ENCODE measurements at places on chromosomes 12 and 14. TPM values are rescaled to one million over a fixed set of nuclear protein-coding genes. Genes with fewer than 3 reads are reported as not detected.
A peak's percentile ranks its signal among the peaks of the same experiment; 100 is the strongest.

- peak; percentile 40 for DNase-seq
These were observed 209.8 kb upstream of the NUDT4 start for GRCh38 chr12:93167841-93168492.

UNC79 gene
- 0.04 TPM for total RNA-seq

MUCL1 gene
- total RNA-seq = not detected

- DNase-seq = peak; percentile 93
These were observed 52.3 kb downstream of the SLC25A47 start for GRCh38 chr14:100375266-100375962.

DNA sequence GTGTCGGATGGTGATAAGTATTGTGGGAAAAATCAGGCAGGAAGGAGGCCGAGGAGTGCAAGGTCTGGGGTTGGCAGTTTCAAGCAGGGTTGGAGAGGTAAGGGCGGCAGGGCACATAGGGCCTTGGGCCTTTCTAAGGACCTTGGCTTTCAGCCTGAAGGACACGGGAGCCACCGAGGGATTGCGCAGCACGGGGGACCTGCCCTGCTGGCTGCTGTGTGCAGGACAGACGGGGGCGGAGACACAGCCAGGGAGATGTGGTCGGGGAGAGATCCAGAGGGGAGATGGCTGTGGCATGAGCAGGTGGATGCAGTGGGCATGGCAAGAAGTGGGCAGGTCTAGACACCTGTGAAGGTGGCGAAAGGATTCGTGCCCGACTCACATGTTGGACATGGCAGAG lies 14.7 kb downstream of the OTUB2 start:
- DNase-seq = no peak

DNA sequence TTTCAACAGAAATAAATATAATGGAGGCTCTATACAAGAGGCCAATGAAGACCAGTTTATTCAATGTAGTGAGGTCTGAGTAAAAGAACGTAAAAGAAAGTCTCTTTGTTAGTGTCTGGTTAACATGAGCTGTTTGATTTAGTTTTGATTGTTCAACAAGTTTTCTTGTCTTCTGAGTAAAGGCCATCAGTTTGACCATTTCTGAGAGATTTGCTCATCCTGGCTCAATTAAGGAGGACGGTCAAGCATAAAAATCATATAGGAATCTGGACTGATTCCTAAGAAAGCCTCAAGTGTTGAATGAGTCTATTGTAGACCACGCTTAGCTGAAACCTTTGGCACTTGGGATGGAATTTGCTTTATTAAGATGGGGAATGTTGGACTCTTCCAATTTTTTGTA lies 32.5 kb upstream of the FGF23 start:
- DNase-seq = no peak

RIPK3 gene
- 5.4 TPM for total RNA-seq

- DNase-seq = no peak
These were observed 13.3 kb downstream of the INF2 start for GRCh38 chr14:104702673-104703072.

GRCh38 chr12:57753756-57754337 lies 1.1 kb upstream of the MARCHF9 start:
- DNase-seq = no peak

FSCB gene
- total RNA-seq = not detected

ADAM21 gene
- total RNA-seq = 0.24 TPM

- no peak for DNase-seq
These were observed 190.9 kb downstream of the ETV6 start for GRCh38 chr12:11840366-11840765.

CABP1 gene
- 2.0 TPM for total RNA-seq

ETFBKMT gene
- 0.64 TPM for total RNA-seq

- DNase-seq = no peak
These were observed 139.2 kb downstream of the RASSF9 start for GRCh38 chr12:85697003-85697402.

DNA sequence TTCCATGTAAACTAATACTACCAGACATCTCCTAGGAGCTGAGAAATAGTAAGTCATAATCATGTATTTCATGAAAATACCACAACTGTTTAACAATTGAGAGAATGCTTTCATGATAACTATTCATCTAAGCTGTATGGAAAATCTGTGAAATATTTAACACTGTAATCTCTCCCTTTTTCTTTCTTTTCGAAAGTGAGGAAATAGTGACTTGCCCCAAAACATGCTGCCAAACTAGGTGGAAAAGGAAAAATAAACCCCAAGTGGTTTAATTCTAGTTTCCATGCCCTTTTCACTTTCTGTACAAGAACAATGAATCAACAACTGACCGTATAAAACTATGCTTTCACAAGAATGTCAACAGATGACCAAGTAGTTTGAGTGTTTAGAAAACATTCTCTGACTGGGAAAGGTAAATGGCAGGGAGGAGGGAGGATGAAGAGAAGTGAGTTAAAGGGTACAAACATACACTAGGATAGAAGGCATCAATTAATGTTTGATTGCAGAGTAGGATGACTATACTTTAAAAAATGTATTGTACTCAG lies 147.5 kb upstream of the AVPR1A start:
- DNase-seq = no peak

BDKRB2 gene
- total RNA-seq = not detected

IFI27L1 gene
- 18.2 TPM for total RNA-seq

SLC6A13 gene
- total RNA-seq = 0.64 TPM

- DNase-seq = no peak
These were observed 1.3 kb downstream of the ZNF839 start for GRCh38 chr14:102320671-102321455.

DNA sequence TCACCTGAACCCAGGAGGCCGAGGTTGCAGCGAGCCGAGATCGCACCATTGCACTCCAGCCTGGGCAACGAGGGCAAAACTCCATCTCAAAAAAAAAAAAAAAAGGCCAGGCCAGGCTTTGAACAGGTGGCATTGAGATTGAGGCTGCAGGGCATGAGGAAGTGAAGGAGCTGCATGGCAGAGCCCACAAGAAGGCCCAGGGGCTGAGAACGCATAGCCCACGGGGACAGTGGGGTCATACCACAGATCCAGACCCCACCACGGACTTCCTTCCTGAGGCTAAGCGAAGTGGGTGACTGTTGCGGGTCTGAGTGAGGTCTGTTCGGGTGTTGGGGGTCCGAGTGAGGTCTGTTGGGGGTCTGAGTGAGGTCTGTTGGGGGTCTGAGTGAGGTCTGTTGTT lies 7.8 kb downstream of the JAG2 start:
- no peak for DNase-seq

PAPOLA gene
- total RNA-seq = 192 TPM

- DNase-seq = peak; percentile 33
These were observed 482 bp upstream of the IFI27L2 start for GRCh38 chr14:94129758-94130414.

- peak; percentile 76 for DNase-seq
These were observed 59.4 kb downstream of the DGLUCY start for GRCh38 chr14:91173221-91173670.

SLC39A5 gene
- total RNA-seq = 0.49 TPM

Measured in activated naive CD8-positive, alpha-beta T cell treated with anti-CD3 and anti-CD28 coated beads for 36 hours (primary cell).